ENCODE measurements at places on chromosomes 13 and 19. TPM values are rescaled to one million over a fixed set of nuclear protein-coding genes. Genes with fewer than 3 reads are reported as not detected.

ING1 gene
- polyA plus RNA-seq: 5.1 TPM

ZNF534 gene
- polyA plus RNA-seq: 0.04 TPM

FBXL12 gene
- polyA plus RNA-seq: 14.8 TPM

ARL11 gene
- polyA plus RNA-seq: 1.3 TPM

CADM4 gene
- polyA plus RNA-seq: 21.7 TPM

SIGLEC5 gene
- not detected for polyA plus RNA-seq

ZNF547 gene
- polyA plus RNA-seq: 1.3 TPM

FCAR gene
- polyA plus RNA-seq: 0.10 TPM

APOC4 gene
- not detected for polyA plus RNA-seq

PLPPR2 gene
- 7.3 TPM for polyA plus RNA-seq

KLK15 gene
- polyA plus RNA-seq: not detected

ZNF627 gene
- 2.5 TPM for polyA plus RNA-seq

FCER2 gene
- not detected for polyA plus RNA-seq

ZNF57 gene
- polyA plus RNA-seq: 8.1 TPM

TSSK6 gene
- polyA plus RNA-seq: 1.0 TPM

URAD gene
- polyA plus RNA-seq: not detected

MISP gene
- 0.11 TPM for polyA plus RNA-seq

SULT2A1 gene
- polyA plus RNA-seq: not detected

ZNF285 gene
- polyA plus RNA-seq: 0.64 TPM

NUP58 gene
- polyA plus RNA-seq: 8.9 TPM

MED26 gene
- polyA plus RNA-seq: 5.0 TPM

WDR88 gene
- polyA plus RNA-seq: not detected

MARCHF2 gene
- 22.0 TPM for polyA plus RNA-seq

WDR87 gene
- polyA plus RNA-seq: not detected

ZNF433 gene
- 7.3 TPM for polyA plus RNA-seq

MAMSTR gene
- polyA plus RNA-seq: 1.6 TPM

NXNL1 gene
- polyA plus RNA-seq: not detected

Measured in esophagus (tissue), 2 donors.